ENCODE measurements at places on chromosomes 3 and 15.

DNA sequence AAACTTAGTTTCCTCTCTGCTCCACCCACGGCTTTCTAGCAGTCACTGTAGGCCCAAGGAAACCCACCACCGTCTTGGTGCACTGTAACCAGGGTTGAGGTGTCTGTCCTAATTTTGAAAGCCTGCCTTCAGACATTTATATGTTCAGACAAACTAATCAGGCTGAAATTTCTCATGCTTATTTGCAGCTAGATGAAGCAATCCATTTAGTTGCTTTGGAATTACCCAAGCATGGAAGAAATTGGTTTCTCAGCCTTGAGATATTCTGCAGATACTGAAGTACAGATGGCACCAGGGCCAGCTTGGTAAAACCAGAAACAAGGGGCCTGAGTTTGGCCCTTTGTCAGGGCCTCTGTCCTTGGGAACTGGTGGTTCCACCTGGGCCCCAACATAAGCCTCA lies 105.4 kb downstream of the CACNA1D start:
- DNase-seq: no peak

DNA sequence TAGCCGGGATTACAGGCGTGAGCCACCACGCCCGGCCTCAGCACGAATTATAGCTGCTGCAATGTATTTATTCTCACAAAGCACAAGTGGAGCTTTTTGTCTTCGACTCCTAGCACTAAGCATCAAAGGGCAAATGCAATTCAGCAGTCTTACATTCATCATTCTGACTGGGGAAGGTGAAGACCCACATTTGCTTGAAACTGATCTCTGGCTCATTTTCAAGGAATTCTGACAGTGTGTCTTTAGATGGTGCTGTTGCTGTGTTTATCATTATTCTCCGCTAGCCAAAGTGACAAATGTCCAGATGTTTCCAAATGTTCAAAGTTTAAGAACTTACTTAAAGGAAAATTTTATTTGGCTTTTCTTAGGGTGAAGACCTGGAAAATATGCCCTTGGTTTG lies 55.9 kb downstream of the SGO1 start:
- no peak for DNase-seq

- DNase-seq: no peak
Measured at GRCh38 chr3:57331078-57331610, 38.7 kb upstream of the ASB14 start.

DNA sequence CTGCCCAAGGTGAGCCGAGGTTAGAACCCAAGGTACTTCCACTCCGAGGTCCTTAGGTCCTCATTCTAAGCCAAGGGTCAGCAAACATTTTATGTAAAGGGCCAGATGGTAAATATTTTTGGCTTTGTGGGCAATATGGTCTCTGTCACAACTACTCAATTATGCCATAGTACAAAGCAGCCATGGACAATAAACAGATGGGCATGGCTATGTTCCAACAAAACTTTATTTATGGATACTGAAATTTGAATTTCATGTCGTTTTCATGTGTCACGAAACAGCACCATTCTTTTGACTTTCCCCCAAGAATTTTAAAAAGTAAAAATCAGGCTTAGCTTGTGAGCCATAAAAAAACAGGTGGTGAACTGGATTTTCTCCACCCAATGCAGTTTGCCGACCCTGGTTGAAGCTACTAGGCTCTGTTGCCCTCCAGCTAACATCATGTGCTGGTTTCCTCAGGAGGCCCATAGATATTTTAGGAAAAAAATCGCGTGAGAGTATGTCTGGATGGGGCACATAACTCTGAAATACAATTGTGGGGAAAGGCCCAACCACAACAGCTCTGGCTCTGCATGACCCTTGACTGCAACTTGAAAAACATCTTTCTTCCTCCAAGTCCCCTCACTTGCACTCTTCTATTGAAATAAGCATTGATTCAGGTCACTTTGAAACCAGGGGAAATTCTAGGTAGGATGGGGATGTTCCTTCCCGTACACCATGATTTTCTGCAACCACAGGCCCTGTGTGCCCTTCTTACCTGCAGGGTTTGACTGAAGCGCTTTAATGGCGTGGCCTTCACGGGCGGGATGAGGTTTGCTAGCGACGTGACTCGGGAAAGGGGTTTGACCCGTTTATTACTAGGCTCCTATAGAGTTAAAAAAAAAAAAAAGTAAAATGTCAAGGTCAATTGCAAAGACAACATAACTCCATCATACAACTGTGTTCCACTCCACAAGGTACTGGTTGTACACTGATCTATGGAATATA lies 28.5 kb downstream of the ARHGEF3 start:
- DNase-seq: peak; percentile 63

DNA sequence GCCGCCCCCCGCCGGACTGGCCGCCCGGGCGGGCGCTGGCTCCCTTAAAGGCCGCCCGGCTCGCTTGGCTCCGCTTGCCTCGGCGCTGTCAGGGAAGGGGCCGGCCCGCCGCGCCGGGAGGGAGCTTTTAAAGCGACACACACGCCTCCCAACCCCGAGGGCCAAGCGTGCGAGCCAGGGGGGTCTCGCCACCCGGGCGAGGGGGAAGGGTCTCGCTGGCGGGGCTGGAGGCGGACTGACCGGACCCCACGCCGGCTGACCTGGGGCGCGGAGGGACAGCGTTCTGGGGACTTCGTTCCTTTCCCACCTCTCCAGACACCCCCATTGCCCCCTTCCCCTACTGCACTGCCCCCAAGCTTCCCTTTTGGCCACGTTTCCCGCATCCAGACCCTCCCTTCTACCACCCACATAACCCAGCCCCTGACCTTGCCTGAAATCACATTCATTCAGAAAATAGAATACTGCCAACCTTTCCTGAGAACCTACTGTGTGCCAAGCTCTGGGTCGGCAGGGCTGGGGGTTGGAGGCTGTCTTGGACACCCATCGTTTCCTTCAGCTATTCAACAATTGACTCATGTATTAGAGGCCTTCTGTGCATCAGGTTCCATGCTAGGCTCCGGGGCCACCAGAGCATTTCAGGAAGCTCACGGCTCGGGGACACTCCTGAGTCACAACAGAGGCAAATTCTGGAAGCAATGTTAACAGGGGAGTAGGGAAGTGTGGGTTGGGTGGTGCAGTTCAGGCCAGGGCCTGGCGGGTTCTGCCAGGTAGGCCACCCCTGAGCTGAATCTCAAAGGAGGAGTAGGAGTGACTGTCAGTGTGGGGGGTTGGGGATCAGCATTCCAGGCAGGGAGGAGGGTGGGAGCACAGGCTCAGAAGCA lies at the start of gene INSYN1:
INSYN1 (minus strand) TSS at position 102 of the 881 bp plus-strand sequence. CDS start 2,221 bp downstream, outside the sequence.
- no peak for DNase-seq

GRCh38 chr3:171558188-171558696 lies 98.0 kb upstream of the TNIK start:
- no peak for DNase-seq
